ENCODE measurements at places on chromosomes 1 and 21.

DNA sequence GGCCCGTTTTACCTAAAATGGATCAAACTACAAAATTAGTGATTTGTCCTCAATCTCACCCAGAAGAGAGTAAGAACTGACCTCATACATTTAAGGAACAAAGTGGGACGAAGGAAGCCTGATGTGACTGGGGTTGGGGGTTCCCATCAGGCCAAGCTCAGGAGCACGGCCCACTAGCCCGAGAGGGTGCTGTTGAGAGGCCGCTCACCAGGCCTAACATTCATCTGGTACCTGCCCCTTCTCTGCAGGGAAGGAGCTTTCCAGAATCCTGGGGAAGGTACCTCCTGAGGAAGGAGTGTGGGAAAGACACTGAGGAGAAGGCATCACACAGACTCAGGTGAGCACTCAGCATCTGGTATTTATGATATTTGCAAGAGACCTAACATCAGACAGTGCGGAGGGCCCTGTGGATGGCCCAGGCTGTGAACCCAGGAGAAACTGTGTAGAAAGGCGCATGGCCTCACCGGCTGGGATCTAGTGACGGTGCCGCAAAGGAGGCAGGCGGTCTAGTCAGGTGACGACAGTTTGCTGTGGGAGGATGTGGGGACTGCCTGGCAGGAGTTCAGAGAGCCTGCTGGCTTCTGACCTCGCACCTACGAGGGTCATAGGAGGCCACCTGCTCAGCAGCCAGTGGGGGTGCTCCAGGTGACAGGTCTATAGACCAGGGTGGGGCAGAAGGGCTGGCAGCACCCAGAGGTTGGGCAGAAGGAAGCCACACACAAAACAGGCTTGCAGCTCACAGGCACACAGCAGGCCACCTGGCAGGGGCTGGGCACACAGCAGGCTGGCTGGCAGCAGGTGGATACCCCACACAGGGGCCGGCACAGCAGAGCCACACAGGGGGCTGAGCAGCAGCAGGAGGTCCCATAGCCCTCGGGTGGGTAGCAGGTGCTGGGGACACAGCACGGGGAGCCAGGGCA, 543 bp downstream of the KRTAP12-4 start:
- no peak for DNase-seq

GRCh38 chr1:26114165-26114927, 2.7 kb downstream of the PDIK1L start:
- no peak for DNase-seq

DNA sequence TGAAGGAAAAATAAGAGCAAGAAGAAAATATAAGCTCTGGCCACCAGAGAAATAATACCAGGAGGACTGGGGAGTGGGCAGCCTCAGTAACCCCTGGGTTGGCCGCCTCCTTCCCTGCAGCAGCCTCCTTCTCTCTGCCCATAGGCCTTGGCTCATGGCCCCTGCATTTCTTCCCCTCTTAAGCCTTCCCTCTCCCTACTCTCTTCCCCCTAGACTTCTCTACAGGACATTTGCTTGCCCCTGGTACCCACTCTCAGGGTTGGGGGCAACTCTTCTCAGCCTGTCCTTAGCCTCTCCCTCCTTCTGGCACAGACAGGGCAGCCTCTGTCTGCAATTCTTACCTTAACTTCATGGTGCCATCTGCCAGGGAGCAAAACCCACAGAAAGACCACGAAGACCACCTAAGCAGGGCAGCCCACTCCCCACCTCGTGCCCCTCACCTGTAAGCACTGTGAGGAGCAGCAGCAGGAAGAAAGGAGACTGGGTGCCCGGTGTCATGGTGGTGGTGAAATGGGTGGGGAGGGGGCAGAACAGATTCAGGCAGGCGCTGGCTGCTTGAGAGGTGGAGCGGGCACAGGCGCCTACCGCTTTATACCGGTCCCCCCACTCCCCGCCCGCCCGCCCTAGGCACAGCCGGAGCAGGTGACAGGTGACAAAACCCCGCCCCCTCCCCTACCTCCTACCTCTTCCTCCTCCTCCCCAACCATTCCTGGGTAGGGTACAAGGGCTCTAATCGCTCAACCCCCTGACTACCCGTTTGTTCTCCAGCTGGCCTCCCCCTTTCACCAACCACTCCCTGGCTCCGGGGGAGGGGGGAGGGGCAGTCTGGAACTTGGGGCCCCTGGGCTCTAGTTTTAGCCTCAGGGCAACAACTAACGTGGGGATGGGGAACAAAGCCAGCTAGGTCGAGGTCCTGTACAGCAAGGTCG, 15.1 kb downstream of the THBS3 start:
- no peak for DNase-seq

DNA sequence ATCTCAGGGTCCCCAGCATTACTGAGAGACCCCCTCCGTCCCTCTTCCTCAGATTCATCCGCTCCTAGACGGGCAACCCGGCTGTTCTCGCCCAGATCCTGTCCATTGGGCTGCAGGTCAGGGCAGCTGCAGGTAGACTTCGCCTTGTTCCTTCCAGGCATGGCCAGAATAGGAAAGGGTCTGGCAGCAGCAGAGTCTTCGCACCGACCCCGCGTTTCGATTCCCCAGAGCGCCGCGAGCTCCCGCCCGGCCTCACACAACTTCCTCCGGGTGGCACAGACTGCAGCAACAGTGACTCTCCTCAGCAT, 265 bp downstream of the NRDC start:
- DNase-seq: no peak

DNA sequence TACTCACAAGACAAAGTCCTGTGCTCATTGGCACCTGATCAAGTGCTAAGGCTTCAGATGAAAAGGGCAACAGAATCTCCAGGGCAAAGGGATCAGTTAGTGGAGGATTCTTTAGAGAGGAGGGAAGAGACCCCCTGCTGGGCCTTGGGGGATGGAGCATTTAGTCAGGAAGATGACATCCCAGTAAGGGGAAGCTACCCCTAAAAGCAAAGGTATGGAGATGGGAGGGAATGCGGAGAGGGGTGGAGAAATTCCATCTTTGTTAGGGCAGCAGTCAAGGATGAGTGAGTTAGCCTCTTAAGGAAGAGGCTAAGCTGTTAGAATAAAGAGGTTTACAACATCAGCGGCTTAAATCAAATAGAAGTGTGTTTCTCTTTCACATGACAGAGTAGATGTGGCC, 67.4 kb downstream of the ST6GALNAC3 start:
- DNase-seq: no peak

DNA sequence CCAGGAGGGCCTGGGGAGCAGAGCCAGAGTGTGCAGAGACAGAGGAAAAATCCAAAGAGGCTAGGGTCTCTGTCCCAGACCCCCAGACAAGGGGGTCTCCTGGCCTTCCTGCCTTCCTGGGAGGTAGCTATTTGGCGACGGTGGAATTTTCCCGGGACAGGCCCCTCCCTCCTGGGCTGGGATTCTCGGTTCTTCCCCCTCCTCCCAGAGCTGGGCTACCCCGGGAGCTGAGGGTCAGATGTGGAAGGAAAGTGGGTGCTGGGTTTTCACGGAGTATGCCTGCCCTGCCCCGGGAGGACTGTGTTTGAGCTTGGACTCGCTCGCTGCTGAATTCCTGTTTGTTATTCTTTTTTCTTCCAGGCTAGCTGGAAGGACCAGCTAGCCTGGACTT, 759 bp downstream of the AMPD2 start:
- no peak for DNase-seq

GRCh38 chr1:111184663-111185062, 15.8 kb downstream of the DENND2D start:
- no peak for DNase-seq

- no peak for DNase-seq
These were observed 4.5 kb downstream of the AIM2 start for GRCh38 chr1:159071970-159072582.

DNA sequence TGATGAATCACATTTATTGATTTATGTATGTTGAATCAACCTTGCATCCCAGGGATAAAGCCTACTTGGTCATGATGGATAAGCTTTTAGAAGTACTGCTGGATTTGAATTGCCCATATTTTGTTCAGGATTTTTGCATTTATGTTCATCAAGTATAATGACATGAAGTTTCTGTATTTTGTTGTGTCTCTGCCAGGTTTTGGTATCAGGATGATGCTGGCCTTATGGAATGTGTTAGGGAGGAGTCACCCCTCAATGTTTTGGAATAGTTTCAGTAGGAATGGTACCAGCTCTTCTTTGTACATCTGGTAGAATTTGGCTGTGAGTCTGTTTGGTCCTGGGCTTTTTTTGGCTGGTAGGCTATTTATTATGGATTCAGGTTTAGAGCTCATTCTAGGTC, 1643.1 kb upstream of the B3GALT2 start:
- DNase-seq: no peak

DNA sequence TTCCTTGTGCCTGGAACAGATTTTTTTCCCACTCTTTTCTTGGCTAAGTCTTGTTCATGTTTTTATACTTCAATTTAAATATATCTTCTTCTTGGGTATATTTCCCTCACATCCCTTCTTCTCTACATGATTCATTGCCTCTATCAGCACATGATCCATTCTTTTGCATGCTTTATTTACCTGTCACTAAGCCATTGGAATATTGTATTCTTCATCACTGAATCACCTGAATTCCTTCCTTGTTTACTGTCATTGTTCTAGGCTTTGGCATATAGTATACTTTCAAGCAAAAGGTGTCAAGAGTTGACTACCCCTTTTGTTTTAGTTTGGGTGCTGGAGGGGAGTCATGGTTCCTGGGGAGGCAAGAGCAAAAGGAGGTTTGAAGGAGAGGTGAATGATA, 464.5 kb upstream of the LRRC7 start:
- DNase-seq: no peak
